ENCODE measurements at places on chromosomes 13 and 19.

- peak; percentile 92 for DNase-seq
Observed at GRCh38 chr19:58581227-58582141, 8.3 kb upstream of the MZF1 start.

- DNase-seq, result no peak
Observed at GRCh38 chr13:110575322-110576069, 14.0 kb upstream of the RAB20 start.

- DNase-seq, result no peak
Observed at GRCh38 chr19:31349160-31349881, at the start of gene TSHZ3. Gene TSHZ3, minus strand, starts transcription at chr19:31349436. Its CDS starts 217 bp downstream, at chr19:31349219.

- DNase-seq, result no peak
Observed at GRCh38 chr13:20499986-20500385, 25.7 kb downstream of the CRYL1 start.

DNA sequence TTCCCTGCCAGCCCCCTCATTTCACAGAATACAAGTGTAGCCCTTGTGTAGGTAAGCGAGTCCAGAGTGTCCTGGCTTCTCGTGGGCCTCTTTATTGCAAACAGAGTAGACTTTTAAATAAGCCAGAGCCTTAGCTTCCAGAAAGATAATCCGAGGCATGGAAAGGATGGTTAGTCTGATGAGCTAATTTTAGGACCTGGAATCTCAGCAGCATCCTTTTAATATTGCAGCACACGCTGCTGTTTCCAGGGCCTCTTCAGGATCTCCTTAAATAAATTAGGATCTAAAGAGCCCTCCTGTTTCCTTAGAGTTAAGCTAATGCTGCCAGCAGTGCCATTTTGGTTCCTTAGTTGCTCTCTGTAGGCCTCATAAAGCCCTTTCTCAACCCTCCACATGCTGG, 99.2 kb downstream of the RFC3 start:
- no peak for DNase-seq

- no peak for DNase-seq
Observed at GRCh38 chr13:79614250-79614918, 133.4 kb downstream of the NDFIP2 start.

DNA sequence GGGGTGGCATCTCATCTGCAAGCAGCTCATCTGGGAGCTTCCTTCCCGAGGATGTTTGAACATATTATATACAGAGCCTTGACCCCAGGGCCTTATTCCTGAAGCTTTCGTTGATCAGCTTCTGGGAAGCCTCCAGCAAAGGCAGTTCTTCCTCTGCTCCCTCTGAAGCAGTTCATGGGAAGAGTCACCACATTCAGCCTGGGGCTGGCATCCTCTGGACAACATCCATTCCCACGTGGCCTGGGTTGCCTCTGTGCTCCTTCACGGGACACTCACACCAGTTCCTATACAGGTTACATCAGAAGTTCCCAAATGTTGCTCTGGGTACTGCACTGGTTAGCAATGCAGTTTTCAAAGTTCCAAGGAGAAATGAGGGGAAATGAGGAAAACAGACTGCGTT, 29.6 kb downstream of the COL4A2 start:
- DNase-seq, result no peak

DNA sequence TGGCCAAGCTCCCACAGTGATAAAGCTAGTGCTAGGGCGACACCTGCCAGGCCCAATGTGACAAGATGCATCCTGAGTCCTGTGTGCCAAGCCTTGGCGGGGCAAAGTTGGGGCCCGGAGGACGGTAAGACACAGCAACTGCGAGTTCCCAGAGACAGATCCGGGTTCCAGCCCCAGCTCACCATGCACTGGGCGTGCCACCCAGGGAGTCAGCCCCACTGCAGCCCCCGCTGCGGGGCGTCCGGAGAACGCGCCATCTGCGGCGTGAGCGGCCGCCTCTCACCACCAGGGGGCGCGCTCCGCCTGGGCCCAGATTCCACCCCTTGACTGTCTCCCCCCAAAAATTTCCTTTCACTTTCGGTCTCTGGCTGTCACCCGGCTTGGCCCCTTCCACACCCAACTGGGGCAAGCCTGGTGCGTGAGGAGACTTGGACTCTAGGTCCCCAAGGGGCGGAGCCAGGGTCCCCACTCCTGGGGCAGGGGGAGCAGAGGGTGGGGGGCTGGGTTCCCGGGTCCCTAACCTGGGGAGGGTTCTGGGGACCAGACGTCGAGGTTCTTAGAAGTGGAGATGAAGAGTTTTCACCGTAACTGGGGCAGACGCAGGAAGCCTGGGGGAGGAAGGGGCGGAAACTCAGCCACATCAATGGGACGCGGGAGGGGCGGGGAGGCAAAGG, at the start of gene FLT3LG:
TSS of gene FLT3LG (plus strand) at position 348 of the 674 bp plus-strand sequence. CDS start 425 bp downstream, outside the sequence.
- DNase-seq, result peak; percentile 93

GRCh38 chr19:47351548-47351947, 2.4 kb downstream of the DHX34 start:
- DNase-seq, result peak; percentile 75

DNA sequence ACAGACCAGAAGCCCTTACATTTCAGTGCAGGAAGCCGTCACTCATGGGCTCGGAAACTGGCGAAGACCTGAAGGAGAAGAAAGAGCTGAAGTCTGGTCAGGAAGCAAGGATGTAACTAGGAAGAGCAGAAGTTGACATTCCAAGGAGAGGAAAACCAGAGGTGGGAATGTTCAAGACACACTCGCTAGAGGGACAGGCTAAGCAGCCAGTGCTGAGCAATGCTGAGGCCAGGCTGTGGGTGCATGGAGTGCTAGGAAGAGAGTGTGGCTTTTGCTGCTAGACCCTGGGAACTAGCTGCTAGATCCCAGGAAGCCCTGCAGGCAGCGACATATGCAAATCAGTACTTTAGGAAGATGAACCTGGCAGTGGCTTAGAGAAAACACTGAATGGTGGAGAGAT, 12.1 kb upstream of the URAD start:
- no peak for DNase-seq

DNA sequence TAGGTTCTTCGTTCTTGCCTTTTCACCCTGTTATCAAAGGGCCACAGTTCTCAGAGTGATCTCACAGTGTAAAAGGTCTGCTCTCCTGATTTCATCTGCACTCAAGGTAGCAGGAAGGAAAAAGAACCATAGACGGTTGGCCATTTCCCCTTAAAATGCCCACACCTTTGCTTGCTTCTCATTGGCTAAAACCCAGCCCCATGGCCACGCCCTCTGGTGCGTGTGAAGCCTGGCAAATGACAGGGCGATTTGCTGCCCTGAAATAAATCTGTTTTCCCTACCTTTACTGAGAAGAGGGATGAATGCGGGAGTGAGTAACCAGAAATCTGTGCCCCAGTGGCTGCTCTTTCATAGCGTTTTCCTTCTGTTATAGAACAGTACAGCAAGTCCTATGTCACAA, 269.3 kb downstream of the POU4F1 start:
- DNase-seq, result no peak

- no peak for DNase-seq
Observed at GRCh38 chr13:94157705-94158218, 321.7 kb downstream of the DCT start.

- DNase-seq, result no peak
Observed at GRCh38 chr19:18123819-18124218, 26.2 kb downstream of the MAST3 start.

GRCh38 chr13:102657630-102658029, 37.2 kb downstream of the METTL21C start:
- peak; percentile 29 for DNase-seq

DNA sequence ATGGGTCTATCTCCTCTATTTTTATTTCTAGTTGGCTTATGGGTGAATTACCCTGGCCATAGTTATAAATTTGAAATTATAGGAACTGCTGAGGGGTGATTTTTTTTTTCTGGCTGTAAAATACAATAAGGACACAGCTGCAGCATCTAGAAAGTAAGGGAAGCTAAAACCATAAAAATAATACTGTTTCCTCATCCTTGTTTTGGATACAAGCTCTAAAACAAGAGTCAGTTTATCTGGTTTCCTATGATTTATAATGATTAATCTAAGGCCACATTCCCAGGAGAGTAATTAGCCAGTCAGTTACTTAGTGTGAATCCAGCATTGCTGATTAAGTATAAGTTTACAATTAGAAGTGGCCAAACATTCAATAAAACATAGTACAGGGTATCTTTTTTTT, 219.1 kb upstream of the NBEA start:
- no peak for DNase-seq

- no peak for DNase-seq
Observed at GRCh38 chr13:102781591-102781990, 8.0 kb upstream of the TEX30 start.

- no peak for DNase-seq
Observed at GRCh38 chr13:90205081-90205480, 1142.4 kb upstream of the MIR17HG start.

- no peak for DNase-seq
Observed at GRCh38 chr13:88592105-88592504, 920.9 kb downstream of the SLITRK5 start.

GRCh38 chr19:12782174-12782423, 6.7 kb upstream of the HOOK2 start:
- peak; percentile 75 for DNase-seq

DNA sequence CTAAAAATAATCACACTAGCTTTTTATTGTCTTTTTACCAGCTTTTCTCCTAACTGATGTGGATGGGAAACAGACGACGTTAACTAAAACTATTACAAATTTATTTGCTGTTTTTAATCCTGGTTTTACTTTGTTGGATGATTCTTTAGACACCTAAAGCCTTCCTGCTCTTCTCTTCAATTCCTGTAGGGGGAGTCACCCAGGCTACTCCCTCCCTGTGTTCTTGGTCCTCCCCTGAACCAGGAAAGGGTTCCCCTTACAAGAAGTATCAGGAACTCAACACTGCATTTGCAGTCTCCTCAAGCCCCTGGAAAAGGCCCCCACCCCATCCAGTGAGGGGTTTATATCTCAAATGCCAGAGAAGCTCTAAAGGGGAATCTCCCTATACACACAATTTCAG, 206.1 kb downstream of the SUCLA2 start:
- peak; percentile 38 for DNase-seq

GRCh38 chr19:6586726-6587092, 4.2 kb downstream of the CD70 start:
- no peak for DNase-seq

DNA sequence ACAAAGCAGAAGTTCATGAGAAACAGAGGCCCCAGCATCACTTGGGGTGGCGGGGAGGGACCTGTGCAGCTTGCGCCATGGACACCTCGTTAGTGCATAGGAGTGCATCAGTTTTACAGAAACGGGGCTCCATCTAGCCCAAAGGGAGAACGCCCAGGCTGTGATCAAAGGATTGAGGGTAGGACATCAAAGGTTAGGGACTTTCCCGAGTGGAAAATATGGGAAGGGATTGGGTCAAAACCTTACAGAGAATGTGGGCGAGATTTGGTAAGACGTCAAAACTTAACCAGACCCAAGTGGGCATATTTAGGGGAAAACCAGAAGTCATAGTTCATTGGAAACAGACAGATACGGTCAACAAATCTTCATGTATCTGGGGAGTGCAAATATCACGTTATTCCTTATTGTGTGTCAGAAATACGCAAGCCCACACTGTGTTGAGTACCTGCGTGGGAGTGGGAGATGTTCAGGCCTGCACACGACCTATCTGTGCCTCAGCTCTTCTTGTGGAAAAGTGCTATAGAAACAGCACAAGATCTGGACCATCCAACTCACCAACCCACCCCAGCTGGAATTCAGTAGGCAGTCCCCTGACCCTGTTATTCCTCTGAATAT, 9.4 kb upstream of the GRAMD1A start:
- no peak for DNase-seq

GRCh38 chr19:3274942-3275582, 50.6 kb downstream of the CELF5 start:
- DNase-seq, result peak; percentile 81

DNA sequence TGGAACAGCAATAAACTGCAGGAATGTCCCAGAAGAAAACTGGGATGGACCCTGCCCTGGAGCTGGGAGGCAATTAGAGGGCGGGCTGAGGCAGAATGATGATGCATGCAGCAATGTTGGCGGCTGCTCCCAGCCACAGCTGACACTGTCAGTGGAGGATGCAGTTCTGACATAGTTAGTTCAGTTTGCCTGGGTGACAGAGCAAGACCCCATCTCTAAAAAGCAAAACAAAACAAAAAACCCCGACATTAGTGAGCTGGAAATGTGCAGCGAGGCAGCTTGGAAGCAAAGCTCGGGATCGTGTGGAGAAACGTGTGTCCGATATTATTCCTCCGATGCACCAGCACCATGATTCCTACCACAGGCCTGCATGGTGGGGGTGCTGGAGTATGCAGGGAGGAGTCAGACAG, 110.1 kb upstream of the UQCRFS1 start:
- no peak for DNase-seq

DNA sequence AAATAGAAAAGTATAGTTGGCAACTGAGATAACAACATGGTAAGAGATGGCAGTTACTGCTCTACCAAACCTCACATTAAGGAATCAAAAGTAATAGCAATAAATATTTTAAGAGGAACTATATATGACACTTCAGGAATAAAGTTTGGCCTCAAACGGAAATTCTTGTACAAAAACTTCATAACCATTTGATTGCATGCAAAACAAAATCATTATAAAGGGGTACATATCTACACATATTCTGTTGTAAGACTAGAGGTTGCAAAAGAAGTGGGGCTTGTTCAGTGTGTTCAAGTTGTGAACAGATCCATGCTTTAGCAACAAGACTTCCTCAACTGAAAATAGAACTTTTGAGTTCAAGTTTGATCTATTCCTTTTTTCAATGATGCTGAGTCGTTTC, 133.5 kb upstream of the MIR17HG start:
- no peak for DNase-seq

- no peak for DNase-seq
Observed at GRCh38 chr13:110290826-110291225, 16.1 kb downstream of the COL4A1 start.

GRCh38 chr19:12333162-12334159, at the start of gene ZNF563:
Gene ZNF563, minus strand, starts transcription at chr19:12333633. Its CDS starts 151 bp downstream, at chr19:12333482.
- DNase-seq, result peak; percentile 97

DNA sequence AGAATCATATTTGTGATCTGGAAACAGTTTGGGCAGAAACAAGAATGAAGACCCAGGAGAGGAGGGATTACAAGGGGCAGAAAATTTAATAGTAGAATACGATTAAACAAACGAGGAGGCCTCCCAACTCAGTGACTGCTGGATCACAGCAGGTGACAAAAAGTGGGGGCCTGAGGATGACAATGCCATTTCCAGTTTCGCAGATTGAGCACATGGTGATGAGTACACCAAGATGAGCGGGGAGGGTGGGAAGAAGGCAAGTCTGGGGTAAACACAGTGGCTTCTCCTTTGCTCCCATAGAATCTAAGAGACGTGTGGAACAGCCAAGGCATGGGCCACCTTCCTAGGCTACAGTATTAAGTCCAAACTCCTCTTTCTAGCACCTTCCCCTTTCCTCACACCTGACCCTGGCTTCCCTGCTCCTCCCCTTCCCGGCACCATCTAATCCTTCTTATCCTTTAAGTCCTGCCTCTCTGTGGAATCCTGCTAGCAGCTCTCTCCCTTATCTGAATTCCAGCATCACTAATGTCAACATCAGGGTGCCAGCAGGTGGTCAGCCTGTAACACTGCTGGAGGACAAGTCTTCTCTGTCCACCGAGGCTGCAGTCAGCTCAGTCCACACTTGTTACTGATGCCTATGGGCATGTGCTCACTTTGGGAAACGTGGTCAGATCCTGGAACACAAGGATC, 13.5 kb downstream of the ATP7B start:
- DNase-seq, result no peak

Measured in NAMALWA (cell line).